Activated CD4-positive, alpha-beta T cell treated with anti-CD3 and anti-CD28 coated beads, Interleukin-2, Interleukin-6, amounts not matched to agents 100 ng/mL and 50 ng/mL, durations not matched to agents 16 hours and 8 hours (primary cell): ENCODE measurements at places on chromosomes 6 and 20.

DNA sequence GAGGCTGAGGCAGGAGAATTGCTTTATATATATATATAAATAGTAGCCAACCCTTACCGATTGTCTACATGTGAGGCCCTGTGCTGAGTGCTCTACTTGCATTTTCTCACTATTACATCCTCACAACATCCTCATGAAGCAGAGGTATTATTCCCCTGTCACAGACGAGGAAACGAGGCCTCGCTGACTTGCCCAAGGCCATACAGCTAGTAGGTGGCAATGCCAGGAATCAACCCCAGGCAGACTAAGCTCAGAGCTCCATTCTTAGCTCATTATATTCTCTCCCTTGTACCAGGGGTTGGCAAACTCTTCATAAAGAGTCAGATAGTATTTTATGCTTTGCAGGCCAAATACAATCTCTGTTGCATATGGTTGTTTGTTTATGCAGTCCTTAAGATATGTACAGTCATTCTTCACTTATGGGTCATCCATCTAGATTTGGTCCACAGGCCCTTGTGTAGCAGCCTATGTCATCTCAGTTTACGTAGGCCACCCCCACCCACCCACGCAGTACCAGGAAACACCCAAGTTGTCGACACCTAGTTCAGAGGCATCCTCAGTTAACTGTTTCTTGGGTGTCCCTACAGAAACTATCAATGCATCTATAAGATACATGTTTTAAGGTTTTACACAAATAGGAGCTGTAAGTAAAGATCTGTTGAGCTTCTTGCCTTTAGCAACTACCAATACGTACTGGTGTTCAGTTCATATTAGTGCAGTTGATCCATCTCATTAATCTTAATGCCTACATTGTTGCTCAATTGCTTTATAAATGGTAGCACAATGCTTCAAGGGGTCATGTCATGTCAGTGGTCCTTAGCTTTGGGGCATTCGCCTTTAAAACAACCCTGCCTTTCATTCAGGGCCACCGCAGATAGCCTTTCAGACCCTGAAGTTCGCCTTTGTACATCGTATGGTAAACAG, 3.0 kb downstream of the CASS4 start:
- peak; percentile 64 for DNase-seq

DNA sequence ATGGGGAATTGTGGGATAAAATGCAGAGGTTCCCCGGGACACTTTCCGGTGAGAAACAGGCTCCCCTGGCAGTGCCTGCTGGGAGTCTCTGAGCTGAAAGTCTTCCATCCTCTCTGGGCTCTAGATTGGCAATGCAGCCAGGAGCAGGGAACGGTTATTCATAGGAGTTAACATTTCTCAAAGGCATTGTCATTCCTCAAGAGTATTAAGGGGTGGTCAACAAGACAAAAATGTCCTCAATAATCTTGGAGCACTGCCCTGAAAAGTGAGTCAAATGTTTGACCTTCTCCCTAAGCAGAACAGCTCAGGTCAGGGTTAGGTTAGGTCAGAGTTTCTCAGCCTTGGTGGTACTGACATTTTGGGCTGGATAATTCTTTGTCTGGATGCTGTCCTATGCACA, 13.2 kb downstream of the BPIFB1 start:
- DNase-seq, result no peak

DNA sequence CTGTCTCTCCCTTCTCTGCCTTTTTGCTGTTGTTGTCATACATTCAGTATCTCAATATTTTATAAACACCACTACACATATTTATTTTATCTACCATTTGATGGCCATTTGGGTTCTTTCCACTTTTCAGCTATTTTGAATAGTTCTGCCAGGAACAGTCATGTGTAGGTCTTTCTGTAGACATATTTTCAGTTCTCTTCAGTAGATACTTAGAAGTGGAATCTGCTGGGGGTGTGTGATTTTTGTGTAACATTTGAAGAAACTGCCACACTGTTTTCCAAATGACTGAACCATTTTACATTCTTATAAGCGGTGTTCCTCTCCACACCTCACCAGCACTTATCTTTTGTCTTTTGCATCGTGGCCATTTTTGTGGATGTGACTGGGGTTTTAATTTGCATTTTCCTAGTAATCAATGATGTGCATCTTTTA, 197.7 kb downstream of the ARID1B start:
- DNase-seq, result no peak

GRCh38 chr6:169366258-169366901, 112.7 kb upstream of the THBS2 start:
- DNase-seq, result no peak

- DNase-seq, result peak; percentile 52
These were observed 1.0 kb downstream of the LRP11 start for GRCh38 chr6:149862922-149863697.

- no peak for DNase-seq
These were observed 174.9 kb upstream of the C6orf118 start for GRCh38 chr6:165484178-165484889.

GRCh38 chr6:26107935-26108334, 20.7 kb downstream of the HFE start:
- no peak for DNase-seq

- no peak for DNase-seq
These were observed 297.2 kb downstream of the CDH26 start for GRCh38 chr20:60255415-60255814.

DNA sequence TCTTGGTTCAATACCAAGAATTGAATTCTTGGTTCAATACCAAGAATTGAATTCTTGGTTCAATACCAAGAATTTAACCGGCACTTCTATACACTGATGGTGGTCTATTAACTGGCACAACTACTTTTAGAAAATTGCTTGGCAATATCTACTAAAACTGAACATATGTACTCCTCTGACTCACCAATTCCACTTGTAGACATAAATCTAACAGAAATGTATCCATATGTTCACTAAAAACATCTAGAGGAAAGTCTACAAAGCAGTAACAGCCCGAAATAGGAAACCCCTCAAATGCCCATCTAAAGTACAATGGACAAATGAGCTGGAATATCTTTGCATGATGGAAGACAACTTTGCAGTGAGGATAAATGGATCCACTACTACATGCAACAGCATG, 71.9 kb downstream of the KIF16B start:
- DNase-seq, result no peak

GRCh38 chr6:119966484-119966883, 616.9 kb upstream of the MAN1A1 start:
- DNase-seq, result peak; percentile 22

GRCh38 chr20:58212636-58213035, 15.8 kb downstream of the ANKRD60 start:
- no peak for DNase-seq

DNA sequence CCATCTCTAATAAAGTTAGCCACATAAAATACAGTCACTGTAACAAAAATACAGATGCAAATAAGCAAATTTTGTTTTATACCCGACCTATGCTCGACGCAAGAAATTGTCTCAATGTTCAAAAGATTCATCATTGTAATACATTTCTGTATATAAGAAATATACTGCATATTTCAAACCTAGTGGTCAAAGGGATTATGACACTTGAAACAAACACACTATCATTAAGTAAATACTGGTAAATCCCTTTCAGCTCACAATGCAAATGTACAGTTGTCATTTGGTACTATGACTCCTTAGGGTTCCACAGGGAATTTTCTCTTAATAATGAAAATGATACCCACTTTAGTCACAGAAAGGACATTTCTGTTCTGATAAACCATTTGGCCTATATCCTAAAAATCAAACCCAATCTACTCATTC, 2.2 kb downstream of the HIVEP2 start:
- DNase-seq, result peak; percentile 49
